ENCODE measurements at places on chromosomes 3 and 15.

DNA sequence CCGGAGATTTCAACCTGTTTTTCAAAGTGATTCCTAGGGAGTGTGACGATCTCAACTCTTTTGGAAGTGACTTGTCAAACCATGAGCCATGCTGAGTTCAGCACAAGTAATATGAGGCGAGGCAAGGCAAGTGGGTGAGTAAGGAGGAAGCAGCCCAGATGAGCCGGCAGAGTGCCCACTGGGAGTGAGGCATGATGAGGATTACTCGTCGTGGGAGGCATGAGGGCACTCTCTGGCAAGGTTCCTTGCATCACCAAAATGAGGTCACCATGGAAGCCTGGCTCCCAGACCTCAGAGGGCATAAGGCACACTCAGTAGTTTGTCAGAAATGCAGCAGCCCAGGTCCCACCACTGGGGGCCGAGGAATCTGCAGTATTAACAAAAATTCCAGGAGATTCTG lies 636.1 kb downstream of the MAGI1 start:
- no peak for DNase-seq

GRCh38 chr3:97838393-97838792 lies 16.6 kb downstream of the CRYBG3 start:
- no peak for DNase-seq

DNA sequence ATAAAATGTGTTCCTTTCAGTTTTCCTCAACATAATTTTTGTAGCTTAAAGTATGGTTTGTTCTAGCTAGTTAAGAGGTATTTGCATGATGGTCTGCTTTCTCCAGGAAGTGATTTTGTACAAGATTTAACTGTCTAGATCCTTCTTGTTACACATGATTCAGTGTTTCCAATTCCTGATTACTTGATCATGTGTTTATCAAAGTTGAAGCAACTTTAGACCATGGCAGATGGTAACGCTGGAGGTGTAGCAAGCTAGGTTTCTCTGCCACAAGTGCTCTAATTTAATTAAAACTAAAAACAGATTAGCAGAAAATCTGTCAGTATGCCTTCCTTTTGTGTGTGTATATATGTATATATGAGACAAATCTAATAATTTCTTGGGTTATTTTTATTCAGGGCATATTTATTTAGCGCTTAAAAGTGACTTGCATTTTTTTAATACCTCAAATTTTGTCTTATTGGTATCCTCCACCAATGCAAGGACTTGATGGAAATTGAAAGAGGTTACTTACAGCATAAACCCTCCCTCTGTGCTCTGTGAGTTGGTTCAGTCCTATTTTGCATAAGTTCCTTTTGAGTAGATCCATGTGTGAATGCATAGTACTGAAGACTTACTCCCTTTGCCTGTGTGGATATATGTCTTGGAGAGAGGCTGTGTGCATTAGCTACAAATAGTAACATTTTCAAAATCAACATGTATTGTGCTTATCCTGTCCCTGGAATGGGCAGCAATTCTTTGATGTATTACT lies 157.3 kb upstream of the CGNL1 start:
- DNase-seq: peak; percentile 96

GRCh38 chr15:33098094-33099058 lies 96.1 kb downstream of the FMN1 start:
- DNase-seq: peak; percentile 28

DNA sequence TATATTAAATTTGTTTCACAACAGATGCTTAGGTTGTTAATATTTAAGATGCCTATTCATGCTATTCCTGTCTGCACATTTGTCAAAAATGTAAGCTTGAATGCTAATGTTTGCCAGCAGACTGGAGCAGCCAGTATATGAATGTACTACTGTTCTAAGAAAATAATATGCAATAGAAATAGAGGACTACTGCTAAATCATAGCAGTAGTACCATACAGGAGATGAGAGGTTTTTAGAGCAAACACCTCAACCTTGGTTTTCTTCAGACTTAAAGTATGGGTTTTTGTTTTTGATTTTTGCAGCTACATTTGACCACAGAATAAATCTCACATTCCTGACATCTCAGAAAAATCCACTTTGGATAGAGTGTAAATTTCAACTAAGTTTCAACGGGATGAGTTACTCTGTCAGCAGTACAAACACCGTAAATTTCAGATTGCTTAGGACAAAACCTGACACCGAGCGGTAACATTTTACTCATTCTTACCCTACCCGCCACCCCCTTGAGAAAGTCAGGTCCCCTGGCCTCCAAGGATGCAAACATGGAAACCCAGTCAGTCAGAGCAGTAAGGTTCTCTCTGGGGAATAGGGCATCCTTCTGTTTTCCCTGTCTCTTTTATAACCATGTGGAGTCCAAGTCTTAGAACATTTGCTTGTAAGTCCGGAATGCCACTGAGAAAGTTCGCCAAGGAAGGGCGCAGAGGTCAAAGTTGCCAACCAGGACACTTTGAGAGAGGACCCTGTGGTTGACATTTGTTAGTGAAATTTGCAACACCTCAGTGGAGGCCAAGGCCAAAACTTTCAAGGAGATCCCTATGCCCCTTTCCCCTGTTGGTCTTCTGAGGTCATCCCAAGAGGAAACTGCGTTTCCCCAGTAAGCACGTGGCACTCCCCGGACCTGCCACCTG lies 17.9 kb upstream of the SATB1 start:
- no peak for DNase-seq

Data from OCI-M1 (cell line).